ENCODE measurements at places on chromosomes 16 and 17. TPM values are rescaled to one million over a fixed set of nuclear protein-coding genes. Genes with fewer than 3 reads are reported as not detected.

ASGR1 gene
- total RNA-seq = 1.1 TPM

FBXW10 gene
- not detected for total RNA-seq

DNA sequence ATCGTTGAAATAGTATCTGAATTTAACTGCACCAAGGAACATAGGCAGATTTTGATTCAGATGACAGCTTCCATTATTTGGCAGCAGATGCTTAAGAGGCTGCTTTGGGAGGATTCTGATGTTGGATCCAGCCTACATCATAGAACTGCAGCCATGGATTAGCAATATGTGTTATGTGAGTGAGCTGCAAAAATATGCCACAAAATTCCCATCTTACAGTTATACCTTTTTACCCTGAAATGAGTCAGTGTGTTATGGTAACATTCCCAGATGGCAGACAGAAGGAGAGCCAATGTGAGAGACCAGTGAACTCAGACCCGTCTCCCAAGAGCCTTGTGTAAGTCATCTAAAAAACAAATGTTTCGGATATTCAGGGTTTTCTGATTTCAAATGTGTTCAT, 206.1 kb downstream of the CDH13 start:
- no peak for DNase-seq
- no peaks in the 10 kb centered on the region for H3K36me3 ChIP-seq
- no peaks in the 10 kb centered on the region for H3K27me3 ChIP-seq
- no peak overlapping the region for H3K27ac ChIP-seq

DNA sequence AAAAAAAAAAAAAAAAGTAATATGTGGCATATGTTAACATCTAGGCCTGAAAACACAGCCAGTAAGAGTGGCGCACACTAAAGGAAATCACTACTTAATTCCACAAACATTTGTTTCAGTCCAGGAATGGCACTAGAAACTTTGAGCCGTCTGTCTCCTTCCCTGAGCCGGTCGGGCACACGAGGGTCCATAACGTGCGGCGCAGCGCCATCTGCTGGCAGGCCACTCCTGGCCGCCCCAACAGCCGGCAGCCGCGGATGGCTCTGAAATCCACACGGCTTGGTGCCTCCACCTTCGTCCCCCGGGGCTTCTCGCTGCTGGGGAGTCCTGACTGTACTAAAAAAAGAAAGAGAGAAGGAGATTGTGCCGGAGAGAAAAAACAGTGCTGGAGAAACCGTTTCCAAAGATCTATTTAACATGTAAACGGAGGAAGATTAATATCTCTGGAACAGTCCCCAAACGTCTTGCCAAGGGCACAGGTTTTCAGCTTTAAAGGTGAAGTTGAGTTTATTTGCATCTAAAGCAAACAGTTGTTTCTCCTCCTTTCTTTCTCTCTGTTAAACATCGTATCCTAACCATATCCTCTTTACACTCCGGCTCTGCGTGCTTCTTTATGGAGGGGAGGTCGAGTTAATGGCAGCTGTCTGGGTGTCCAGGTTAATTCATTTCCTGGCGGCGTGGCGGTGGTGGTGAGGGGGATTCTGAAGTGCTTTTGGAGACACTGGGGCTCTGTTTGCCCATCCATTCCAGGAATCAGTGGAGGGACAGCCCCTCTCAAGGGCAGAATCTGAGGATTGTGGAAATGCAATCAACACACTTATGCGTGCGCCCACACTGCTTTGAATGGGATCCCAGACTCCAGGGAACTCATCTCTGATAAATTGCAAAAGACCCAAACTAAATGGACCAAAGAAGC, 611.3 kb upstream of the SALL1 start:
- peaks cover 7% of the 10 kb centered on the region for H3K4me1 ChIP-seq
- peak; percentile 5 for DNase-seq
- H3K36me3 ChIP-seq = no peaks in the 10 kb centered on the region
- no peak overlapping the region for H3K4me3 ChIP-seq
- H3K27me3 ChIP-seq = peaks cover 3% of the 10 kb centered on the region

TOX3 gene
- not detected for total RNA-seq

RAB40C gene
- 14.0 TPM for total RNA-seq

All from activated T-helper 1 cell treated with anti-CD3 and anti-CD28 coated beads, Interleukin-12 subunit alpha, Interleukin-12 subunit beta, Interleukin-2, Interleukin-4 antibody, amounts not matched to agents 30 ng/mL and 10 ng/mL and 1 ng/mL, durations not matched to agents 14 hours and 24 hours and 36 hours (primary cell).